ENCODE measurements at places on chromosomes 13 and 19. TPM values are rescaled to one million over a fixed set of nuclear protein-coding genes. Genes with fewer than 3 reads are reported as not detected.

Gene CYP2B6
- total RNA-seq: not detected

Gene DCT
- 0.29 TPM for total RNA-seq

DNA sequence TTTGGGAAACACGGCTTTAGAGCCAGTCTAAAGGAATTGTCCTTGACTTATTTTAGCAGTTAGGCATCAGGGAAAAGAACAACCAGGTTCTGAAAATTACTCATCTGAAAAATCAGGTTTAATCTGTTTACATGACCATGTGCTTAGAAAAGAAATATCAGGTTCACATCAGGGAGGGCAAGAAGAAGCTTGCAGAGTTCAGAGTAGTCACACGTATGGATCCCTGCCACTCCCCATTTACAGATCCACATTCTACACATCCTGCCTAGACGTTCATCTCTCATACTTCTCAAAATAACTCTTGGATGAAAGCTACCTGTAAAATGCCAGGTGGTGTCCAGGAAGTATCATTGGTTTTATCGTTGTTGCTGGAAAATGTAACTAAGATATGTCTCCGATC lies 14.0 kb upstream of the PHF11 start:
- H3K36me3 ChIP-seq: no peaks in the 10 kb centered on the region
- H3K4me3 ChIP-seq: no peak overlapping the region
- no peaks in the 10 kb centered on the region for H3K27me3 ChIP-seq
- no peak overlapping the region for H3K27ac ChIP-seq
- no peak for DNase-seq

Gene DEDD2
- total RNA-seq: 19.6 TPM

Gene TUBA3C
- total RNA-seq: not detected

GRCh38 chr13:47252627-47253026 lies 355.8 kb upstream of the HTR2A start:
- DNase-seq: no peak
- no peaks in the 10 kb centered on the region for H3K36me3 ChIP-seq

Gene ZNF793
- total RNA-seq: 7.5 TPM

DNA sequence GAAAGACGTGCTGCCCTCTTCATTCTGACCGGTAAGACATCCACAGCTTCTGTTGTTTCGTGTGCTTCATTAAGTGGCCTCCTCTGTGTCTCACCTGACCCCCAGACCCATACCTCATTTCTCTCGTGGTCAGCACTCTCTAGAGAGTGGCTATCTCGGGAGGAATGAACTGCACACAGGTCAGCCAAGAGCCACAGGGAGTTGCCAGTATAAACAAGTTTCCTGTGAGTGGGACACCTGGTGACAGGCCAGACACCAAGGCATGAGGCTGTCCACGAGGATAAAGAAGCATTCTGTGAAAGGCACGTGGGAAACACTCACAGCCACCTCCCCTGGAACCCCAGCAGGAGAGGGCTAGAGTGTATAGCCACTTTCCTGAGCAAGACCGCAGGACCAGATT lies 115.8 kb downstream of the NUFIP1 start:
- H3K36me3 ChIP-seq: no peaks in the 10 kb centered on the region
- H3K4me3 ChIP-seq: no peak overlapping the region

DNA sequence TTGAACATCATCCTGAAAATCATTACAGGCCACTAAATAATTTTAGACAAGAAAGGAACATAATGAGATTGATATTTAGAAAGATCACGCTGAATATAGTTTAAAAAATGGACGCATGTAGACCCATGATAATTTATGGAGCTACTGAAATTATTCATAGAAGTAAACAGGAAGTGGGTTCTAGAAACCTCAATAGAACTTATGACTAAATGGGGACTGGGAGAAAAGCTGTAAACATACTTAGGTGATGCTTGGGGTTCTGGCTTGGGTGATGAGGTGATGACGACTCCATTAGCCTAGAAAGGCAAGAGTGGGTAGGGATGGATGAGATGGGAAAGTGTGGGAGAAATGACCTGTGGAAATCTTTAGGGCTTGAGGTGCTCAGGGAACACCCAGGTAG lies 484.0 kb downstream of the MYO16 start:
- H3K36me3 ChIP-seq: no peaks in the 10 kb centered on the region
- H3K4me3 ChIP-seq: no peak overlapping the region
- H3K4me1 ChIP-seq: no peaks in the 10 kb centered on the region
- DNase-seq: no peak
- H3K27ac ChIP-seq: no peak overlapping the region

GRCh38 chr13:34594507-34594906 lies 347.6 kb upstream of the NBEA start:
- H3K27me3 ChIP-seq: no peaks in the 10 kb centered on the region
- H3K27ac ChIP-seq: no peak overlapping the region
- H3K4me1 ChIP-seq: no peaks in the 10 kb centered on the region
- no peaks in the 10 kb centered on the region for H3K36me3 ChIP-seq
- no peak overlapping the region for H3K4me3 ChIP-seq

Gene ZNF229
- 5.4 TPM for total RNA-seq

DNA sequence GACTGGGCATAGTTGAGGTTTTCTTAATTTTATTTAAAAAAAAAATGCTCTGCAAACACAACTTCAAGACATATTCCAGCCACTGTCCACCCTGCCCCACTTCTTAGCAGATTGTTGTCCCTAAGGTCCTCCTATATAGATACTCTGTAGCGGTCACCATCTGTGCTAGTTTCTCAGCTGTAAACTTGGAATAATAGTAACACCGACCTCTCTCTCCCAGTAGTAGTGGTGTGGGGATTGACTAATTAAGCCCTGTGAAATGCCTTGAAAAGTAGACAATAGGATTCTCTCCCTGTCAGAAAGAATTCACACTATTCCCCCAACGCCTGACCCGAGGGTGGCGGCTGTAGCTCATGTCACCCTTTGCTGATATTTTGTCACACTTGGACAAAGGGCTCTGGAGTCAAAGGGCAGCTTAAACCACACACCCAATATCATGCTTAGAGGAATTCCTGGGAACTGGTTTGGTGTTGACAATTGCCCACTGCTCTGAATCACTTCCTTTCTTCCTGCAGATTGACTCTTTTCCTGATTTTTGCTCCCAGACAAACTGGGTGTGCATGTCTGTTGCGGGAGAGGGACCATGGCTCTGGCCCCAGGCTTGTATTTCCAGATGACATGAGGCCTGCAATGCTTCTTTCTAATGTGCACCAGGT lies 9.2 kb upstream of the SERP2 start:
- H3K4me1 ChIP-seq: no peaks in the 10 kb centered on the region
- H3K27ac ChIP-seq: no peak overlapping the region
- H3K36me3 ChIP-seq: no peaks in the 10 kb centered on the region
- H3K4me3 ChIP-seq: no peak overlapping the region
- DNase-seq: no peak

DNA sequence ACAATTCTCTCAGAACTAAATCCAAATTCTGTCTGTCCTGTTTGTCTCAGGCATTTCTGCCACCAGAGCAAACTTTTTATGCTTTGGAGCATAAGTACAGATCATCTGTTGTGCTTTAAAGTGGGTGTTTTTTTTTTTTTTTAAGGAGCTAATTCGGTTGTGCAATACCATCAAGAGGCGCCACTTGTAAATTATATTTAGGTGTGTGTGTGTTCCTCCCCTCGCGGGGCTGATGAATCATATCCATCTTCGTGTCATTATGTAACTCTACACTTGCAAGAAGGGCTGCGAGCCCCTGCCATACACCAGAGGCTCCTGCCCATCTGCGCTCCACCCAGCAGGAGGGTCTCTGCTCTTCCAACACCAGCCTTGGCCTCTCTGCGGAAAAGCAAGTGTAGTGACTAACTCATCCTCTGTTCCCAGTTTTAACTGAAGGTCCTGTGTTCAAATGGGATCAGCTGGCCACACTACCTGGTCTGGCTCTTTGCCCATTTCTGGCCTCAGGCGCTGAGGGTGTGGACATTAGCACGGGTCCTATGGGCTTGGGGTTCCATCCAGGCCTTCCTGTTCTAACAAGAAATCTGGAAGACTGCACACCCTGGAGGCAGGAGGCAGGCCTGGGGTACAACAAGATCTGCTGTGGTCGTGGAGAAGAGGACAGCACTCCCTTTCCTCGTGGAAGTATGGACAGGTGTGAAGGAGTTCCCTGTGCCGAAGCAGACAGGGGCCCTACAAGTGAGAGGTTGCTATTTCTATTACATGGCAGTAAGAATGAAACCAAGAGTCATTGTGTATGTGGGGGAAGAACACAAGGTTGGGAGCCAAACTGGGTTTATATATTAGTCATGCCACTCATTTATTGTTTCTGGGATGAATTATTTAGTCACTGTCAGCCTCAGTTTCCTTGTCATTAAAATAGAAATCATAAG lies 96.1 kb upstream of the MBNL2 start:
- no peak overlapping the region for H3K4me3 ChIP-seq
- H3K4me1 ChIP-seq: peaks cover 6% of the 10 kb centered on the region
- H3K36me3 ChIP-seq: no peaks in the 10 kb centered on the region

- H3K27me3 ChIP-seq: no peaks in the 10 kb centered on the region
- DNase-seq: no peak
- H3K4me3 ChIP-seq: no peak overlapping the region
- H3K36me3 ChIP-seq: no peaks in the 10 kb centered on the region
- H3K4me1 ChIP-seq: no peaks in the 10 kb centered on the region
Measured at GRCh38 chr19:12974301-12975220, 5.2 kb downstream of the DAND5 start.

DNA sequence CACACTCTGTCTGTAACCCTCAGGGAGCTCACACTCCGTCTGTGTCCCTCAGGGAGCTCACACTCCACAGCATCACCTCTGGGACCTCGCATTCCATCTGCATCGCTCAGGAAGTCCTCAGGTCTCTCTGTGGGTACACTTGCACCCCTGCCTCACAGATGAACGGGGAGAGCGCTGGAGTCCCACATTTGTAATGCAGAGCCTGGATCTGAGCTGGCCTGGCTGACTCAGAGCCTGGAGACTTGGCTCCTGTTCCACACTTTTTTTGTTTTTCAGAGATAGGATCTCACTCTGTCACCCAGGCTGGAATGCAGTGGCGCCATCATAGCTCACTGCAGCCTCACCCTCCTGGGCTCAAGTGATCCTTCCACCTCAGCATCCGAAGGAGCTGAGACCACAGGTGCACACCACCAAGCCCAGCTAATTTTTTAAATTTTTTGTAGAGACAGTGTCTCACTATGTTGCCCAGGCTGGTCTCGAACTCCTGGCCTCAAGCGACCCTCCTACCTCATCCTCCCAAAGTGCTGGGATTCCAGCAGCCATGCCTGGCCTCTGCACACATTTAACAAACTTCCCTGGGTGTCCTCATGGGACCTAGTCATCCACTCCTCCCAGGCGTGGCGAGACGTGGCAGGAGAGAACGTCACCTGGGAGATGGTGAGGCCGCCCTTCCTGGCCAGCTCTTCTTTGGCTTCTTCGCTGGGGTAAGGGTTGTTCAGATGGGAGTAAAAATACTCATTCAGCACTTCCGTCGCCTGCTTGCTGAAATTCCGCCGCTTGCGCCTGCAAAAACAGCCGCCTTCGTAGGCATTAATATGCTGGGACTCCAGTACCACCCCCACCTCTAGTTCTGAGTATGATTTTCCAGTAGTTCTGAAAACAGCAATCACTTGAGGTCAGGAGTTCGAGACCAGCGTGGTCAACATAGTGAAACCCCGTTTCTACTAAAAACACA lies 31.0 kb downstream of the CILP2 start:
- DNase-seq: no peak
- H3K36me3 ChIP-seq: no peaks in the 10 kb centered on the region
- H3K4me1 ChIP-seq: no peaks in the 10 kb centered on the region
- no peak overlapping the region for H3K27ac ChIP-seq

Gene ATP7B
- total RNA-seq: 9.8 TPM

Gene IL11
- total RNA-seq: 0.27 TPM

- no peaks in the 10 kb centered on the region for H3K27me3 ChIP-seq
- H3K4me1 ChIP-seq: no peaks in the 10 kb centered on the region
- H3K27ac ChIP-seq: no peak overlapping the region
- no peaks in the 10 kb centered on the region for H3K36me3 ChIP-seq
- peak overlapping the region; percentile 37 for H3K4me3 ChIP-seq
Measured at GRCh38 chr19:18833141-18833476, 1.4 kb downstream of the UPF1 start.

Data from aorta (tissue), 5 donors.